ENCODE measurements at places on chromosomes 11 and 22. TPM values are rescaled to one million over a fixed set of nuclear protein-coding genes. Genes with fewer than 3 reads are reported as not detected.

Gene LUZP2
- total RNA-seq: 0.07 TPM

Gene NELL1
- not detected for total RNA-seq

Gene RIN1
- 0.81 TPM for total RNA-seq

Gene ZNF215
- 0.23 TPM for total RNA-seq

Gene CDCA5
- total RNA-seq: 0.85 TPM

Gene ARHGAP8
- total RNA-seq: 0.42 TPM

- DNase-seq: no peak
Measured at GRCh38 chr22:48493733-48494132, 1333.9 kb downstream of the BRD1 start.

DNA sequence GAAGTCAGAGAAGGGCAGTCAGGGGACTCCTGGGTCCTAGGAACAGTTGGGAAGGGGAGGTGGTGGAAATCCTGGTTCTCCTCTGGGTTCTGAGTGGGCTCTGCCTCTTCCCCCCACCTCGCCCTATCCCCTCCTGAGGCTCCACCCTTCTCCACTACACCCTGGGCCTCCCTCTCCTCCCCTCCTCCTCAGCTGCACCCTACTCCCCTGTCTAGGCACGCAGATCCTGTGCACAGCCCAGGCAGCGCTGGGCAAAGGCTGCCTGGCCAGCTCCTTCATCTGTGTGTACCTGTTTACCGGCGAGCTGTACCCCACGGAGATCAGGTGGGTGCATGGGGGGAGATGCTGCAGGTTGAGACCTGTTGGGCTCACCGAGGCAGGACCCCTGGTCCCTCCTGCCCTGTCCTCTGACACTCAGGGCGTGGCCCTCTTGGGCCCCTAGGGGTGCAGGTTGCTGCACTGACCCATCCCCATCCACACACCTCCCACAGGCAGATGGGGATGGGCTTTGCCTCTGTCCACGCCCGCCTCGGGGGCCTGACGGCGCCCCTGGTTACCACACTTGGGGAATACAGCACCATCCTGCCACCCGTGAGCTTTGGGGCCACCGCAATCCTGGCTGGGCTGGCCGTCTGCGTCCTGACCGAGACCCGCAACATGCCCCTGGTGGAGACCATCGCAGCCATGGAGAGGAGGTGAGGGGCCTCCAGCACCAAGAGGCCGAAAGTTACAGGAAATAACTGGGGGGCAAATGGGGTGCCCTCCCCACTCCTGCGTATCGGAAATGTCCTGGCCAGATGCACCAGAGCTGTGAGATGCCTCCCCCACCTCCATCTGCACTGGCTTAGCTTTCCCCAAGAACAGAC lies 25.3 kb upstream of the POLA2 start:
- DNase-seq: no peak

DNA sequence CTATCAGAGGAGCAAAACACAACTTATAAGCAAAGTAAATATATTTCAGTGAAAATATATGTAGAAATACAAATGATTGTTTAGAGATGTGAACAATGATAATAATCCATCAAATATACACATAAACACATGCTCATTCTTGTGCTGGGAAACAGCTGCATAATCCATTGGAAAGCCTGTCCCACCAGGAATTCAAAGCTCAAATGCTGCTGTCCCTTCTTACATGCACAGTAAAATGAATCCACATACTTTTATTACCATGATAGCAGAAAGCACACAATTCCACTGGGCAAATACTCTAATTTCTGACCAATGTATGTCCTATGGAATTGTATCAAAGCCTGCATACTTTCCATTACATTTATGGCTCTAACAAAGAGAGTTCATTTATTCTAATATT lies 44.5 kb downstream of the SOX6 start:
- no peak for DNase-seq

- no peak for DNase-seq
Measured at GRCh38 chr11:66050581-66051231, 1.5 kb upstream of the SF3B2 start.

DNA sequence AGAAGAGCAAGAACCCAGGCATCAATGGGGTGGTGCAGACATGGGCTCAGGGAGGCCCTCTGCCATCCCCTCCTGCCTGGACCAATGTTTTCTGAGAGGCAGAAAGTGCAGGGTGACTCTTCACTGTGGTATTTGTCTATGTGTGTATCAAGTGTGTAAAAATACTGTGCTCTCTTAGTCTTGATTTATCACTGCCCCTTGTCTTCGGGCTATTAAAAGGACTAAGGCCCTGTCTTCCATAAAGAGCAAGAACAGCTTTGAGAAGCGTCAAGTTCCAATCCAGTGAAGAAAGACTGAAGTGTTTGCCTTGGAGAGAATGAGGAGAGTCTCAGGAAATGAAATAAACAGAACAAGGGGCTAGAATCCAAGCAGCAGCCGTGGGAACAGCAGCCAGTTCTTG lies 14.4 kb downstream of the PRSS23 start:
- no peak for DNase-seq

GRCh38 chr11:125773516-125773915 lies 5.1 kb downstream of the PATE2 start:
- DNase-seq: no peak

DNA sequence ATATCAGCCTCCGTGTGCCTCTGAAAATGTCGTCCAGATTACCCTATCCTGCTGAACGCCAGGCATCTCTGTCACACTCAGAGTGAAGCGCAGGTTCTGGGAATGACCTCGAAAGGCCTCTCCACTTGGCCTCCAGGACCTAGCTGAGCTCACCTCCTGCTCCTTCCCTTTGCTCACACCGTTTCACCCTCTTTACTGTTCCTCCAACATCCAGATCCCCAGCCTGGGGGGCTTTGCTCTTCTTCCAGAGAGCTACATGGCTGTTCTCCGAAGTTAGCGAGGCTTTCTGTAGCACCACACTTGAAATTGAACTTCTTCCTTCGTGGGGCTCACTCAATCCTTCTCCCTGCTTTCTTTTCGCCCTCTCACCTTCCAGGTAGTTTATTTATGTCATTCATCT lies 27.9 kb downstream of the GLB1L2 start:
- DNase-seq: no peak

- no peak for DNase-seq
Measured at GRCh38 chr11:45798793-45799441, 6.0 kb upstream of the SLC35C1 start.

GRCh38 chr11:45234306-45235006 lies 51.7 kb downstream of the SYT13 start:
- DNase-seq: no peak

- DNase-seq: no peak
Measured at GRCh38 chr11:6232899-6233298, 1.5 kb downstream of the FHIP1B start.

DNA sequence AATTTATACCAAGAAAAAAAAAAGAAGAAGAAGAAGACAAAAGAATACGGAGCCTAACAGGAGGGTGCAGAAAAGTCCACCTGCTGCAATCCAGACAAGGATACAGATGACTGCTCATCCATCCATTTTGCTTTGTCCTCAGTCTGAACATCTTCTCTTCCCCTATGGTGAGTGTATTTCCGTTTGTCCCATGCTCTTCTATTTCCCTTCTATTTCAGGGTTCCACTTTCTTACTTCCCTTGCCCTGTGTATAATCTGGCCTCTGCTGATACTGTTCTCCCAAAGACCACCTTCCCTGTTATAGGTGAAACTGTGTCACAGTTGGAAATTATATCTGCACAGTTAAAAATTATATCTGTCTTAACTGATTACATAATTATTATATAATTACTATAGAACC lies 48.7 kb upstream of the USP47 start:
- DNase-seq: no peak
